ENCODE measurements at places on chromosomes 4 and X.

DNA sequence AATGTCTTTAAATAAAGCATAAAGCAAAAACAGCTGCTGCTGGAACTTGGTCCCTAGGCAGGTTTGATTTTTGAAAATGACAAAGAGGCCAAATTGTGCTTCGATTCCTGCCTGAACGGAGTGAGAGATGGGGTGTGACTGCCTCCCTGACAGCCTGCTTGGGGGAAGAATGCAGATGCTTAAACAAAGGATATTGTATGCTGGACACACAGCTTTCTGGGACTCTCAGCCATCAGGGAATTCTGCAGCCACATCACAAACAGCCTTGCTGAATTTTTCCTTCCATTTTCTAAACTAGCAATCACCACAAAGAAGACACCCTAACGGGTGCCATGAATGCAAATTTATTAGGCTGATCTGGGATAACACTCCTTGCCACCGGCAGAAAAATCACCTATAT is 83.9 kb upstream of the CPEB2 start:
- DNase-seq = no peak

- DNase-seq = no peak
These were observed 402.4 kb upstream of the NDST4 start for GRCh38 chr4:115515772-115516171.

GRCh38 chr4:172983014-172983413 is 185.6 kb upstream of the GALNT7 start:
- no peak for DNase-seq

DNA sequence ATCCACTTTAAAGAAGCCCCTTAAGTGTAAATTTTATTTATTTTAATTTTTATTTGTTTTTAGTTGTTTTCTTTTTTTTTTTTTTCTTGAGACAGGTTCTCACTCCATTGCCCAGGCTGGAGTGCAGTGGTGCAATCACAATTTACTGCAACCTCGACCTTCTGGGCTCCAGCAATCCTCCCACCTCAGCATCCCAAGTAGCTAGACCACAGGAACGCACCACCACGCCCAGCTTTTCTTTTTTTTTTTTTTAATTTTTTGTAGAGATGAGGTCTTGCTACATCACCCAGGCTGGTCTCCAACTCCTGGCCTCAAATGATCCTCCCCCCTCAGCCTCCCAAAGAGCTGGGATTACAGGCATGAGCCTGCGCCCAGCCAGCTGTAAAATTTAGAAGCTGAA is 6.0 kb downstream of the SAT1 start:
- no peak for DNase-seq

DNA sequence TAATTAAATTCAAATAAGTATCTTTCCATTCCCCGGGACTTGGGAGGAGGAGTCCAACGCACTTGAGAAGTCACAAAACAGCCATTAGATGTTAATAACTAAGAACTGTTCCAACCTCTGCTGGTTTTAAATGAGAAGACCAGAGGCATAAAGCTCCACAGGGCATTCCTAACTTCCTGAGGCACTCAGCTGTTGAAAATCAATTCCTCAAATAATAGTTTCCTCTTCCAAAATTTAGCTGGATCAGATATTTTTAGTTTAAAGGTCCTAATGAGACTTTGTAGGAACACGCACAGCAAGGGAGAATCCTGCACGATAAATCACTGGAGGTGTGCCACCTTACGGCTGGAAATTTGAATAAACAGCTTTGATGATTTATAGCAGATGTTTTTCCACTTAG is 504.3 kb upstream of the ZFP42 start:
- no peak for DNase-seq

DNA sequence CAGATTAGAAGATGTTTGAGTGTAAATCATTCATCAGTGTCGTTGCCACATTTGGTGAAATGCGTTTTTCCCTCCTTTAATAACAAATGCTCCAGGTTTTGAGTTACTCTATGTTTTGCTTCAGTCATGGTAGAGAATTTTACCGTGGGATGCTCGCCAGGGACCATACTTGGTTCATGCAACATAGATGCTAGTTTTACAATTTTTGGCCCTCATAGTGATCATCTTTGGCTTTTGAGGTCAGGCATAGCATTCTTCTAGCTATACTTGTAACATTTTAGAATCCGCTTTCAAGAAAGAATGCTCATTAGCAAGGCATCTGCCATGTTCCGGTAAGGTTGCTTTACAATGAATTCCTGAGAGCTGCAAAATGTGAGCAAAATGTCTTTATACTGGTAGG is 147.2 kb downstream of the SPCS3 start:
- no peak for DNase-seq

- no peak for DNase-seq
These were observed 123.2 kb upstream of the NAP1L5 start for GRCh38 chr4:88820698-88821415.

DNA sequence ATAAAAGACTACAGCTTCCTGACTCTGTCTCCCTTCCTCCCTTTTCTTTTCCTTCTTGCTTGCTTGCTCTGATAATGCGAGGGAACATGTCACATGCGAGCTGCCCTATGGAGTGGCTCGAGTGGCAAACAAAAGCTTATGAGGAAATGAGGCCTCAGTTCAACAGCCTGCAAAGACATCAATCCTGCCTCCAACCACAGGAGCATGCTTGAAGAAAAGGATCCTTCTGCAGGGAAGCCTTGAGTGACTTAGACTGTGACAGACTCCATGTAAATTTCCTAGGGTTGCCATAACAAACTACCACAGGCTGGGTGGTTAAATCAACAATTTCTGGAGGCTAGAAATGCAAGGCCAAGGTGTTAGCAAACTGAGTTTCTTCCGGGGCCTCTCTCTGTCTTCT is 152.5 kb downstream of the NR3C2 start:
- no peak for DNase-seq

GRCh38 chr4:25972366-25972765 is 58.3 kb downstream of the SMIM20 start:
- no peak for DNase-seq

GRCh38 chr4:139950568-139950967 is 203.4 kb downstream of the MAML3 start:
- no peak for DNase-seq

GRCh38 chr4:123283371-123283895 is 113.2 kb upstream of the SPRY1 start:
- DNase-seq = no peak

GRCh38 chrX:10240918-10241317 is 84.1 kb downstream of the CLCN4 start:
- no peak for DNase-seq

GRCh38 chrX:123493857-123494256 is 239.0 kb downstream of the THOC2 start:
- no peak for DNase-seq

- DNase-seq = no peak
These were observed 38.4 kb downstream of the GRSF1 start for GRCh38 chr4:70801265-70801809.

DNA sequence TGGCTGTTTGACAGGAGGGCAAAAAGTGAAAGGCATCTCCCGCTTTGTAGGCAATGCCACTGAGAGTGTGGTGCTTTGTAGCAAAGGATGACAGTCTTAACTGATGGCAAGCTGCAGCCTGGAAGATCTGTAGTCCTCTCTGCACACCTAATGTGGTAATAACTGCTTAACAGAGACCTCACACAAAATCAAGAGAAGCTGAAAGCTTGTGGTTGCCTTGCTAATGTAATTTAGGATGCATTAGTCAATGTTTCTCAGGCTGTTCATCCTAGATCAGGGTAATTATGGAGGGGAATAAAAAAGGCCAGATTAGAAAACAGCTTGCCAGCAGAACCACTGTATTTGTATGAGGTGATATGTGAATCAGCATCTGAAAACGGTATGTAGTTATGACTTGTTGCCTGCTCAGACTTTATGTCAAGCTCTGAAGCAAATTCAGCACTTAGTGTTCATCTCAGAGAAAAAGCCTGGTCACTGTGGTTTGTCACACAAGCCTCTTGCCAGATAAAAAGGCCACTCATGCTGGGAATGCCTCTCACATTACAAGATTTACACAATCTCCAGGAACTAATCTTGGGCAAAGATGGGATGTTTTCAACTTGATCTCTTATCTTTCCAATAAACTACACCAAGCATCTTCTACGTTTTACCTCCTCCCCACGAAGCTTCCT is 130.8 kb downstream of the ENOX2 start:
- no peak for DNase-seq

DNA sequence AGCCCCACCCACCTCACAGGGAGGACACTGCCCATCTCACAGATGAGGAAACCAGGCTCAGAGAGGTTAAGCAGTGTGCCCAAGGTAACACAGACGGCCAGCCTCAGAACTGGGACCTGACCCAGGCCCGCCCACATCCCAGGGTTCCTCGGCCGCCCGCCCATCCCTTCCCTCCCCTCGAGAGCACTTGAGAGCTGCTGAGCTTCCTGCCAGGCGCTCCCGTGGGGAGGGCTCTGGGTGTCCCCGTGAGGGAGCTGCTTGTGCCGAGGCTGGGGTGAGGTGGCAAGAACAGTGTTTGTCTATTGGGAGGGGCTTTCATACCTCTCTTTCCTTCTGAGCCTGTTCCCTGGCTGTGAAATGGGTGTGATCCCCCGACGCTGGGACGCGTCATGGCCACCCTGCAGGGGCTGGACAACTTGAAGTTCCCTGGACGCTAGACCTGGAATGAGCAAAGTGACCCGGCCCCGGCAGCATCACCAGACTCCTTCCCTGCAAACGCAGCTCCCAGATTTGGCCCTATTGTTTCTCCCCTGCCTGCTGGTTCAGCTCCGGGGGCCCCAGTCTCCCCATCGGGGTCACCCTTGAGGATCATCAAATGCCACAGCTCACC is 204.9 kb downstream of the AFAP1 start:
- DNase-seq = no peak

- DNase-seq = no peak
These were observed 37.8 kb downstream of the ADRA2C start for GRCh38 chr4:3803946-3804345.

- DNase-seq = no peak
These were observed 114.3 kb upstream of the TEX13C start for GRCh38 chrX:125205133-125205917.

- peak; percentile 71 for DNase-seq
These were observed 51.8 kb downstream of the RBPJ start for GRCh38 chr4:26372525-26373172.

DNA sequence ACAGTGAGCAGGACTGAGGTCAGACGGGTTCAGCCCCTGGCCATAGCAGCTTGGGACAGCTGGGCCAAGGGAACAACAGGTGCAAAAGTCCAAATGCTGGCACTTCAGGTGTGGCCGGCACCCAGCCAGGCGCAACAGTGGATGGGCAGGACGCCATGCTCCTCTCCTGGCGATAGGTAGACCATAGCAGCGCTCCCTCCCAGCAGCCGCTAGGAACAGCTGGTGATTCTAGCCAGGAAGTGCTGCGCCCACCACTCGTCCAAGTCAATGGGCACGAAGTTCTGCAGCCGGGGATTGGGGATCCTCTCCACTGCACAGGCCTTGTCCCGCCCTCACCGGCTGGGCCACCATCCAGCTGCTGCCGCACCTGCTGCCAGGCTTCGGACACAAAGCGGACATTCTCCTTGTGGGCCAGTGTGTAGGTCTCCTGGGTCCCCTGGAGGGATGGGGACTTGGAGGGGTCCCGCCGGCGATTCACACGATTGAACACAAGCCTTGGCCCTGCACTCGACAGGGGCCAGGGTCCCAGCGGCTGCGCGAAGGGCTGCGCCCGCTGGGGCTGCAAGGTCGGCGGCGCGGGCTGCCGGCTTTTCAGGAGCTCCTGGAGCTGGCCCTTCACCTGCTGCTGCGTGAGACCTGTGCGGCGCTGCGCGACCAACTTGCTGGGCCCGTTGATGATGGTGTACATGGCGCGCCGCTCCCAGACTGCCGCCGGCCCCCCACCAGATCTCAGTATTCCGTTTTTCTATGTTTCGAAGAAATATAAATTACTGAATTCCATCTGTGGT is 227.5 kb upstream of the STK26 start:
- no peak for DNase-seq

DNA sequence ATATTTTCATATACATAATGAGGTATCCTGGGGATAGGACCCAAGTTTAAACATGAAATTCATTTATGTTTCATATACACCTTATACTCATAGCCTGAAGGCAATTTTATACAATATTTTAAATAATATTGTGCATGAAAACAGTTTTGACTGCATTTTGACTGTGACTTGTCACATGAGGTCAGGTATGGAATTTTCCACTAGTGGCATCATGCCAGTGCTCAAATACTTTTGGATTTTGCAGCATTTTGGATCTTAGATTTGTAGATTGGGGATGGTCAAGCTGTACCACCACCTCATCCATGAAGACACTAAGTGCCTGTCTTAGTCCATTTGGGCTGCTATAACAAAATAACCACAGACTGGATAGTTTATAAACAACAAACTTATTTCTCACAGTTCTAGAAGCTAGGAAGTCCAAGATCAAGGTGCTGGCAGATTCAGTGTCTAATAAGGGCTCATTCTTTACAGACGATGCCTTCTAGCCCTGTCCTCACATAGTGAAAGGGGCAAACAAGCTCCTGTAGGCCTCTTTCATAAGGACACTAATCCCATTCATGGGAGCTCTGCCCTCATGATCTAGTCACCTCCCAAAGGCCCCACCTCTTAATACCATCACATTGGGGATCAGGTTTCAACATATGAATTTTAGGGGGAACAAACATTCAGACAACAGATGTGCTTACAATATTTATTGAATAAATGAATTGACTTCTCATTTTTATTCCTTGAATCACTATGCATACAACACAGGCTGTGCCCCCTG is 9.4 kb downstream of the NUDT6 start:
- DNase-seq = no peak

- no peak for DNase-seq
These were observed 527.4 kb downstream of the MID1IP1 start for GRCh38 chrX:39328661-39329060.

DNA sequence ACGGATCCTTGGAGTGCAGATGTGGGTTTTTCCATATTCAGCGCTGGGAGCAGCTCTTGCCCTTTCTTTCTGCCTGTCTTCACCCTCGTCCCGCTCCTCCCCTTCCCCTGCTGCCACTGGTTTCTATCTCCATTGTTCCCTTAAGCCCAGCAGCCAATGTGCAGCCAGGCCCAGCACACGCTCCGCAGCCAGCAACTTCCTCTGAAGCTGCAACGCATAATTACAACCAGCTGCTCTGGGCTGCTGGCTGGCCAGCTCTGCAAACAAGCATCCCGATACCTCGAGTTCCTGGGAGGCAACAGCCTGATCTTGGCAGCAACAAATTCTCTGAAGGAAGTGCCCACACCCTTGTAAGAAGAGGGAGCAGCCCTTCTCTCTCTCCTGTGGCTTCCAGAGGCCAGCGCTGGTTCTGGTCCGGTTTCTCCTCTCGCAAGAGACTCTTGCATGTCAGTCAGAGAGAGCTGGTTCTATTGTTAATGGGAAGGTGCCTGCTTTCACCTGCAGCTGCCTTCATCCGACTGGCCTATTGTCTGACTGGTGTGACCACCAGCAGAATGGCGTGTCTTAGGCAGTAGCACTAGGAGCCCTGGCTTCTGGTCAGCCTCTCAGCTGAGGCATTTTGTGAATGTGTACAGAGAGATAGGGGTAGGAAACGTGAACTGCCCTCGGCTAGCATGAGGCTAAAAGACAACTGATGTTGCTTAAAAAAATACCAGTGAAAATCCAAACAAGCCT is 83.8 kb upstream of the MAML3 start:
- DNase-seq = no peak
